ENCODE measurements at places on chromosomes 4 and X.

GRCh38 chrX:3094261-3094660, 53.0 kb downstream of the ARSF start:
- DNase-seq = no peak

DNA sequence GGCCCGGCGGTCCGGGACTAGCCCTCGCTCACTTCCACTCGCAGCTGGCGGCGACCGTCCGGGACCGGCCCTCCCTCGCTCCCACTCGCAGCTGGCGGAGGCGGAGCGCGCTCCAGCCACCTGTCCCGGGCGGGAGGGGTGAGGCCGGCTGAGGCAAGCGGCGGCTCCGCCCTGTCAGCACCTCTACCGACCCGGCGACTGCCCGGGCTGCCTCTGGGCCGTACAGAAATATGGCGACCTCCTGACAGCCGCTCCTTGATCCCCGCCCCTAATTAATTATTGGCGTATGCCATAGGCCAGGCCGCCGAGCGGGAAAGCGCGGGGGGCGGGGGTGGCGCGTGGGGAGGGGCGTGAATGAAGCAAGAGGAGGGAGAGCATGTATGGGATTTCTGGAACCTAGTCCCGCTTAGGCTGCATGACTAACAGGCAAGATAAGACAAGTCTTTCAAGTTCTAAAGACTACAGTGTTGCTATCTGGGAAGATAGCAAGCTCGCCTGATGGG, at the start of gene MORC4:
Gene MORC4, minus strand, starts transcription at position 200 of the 503 bp plus-strand sequence. CDS start 243 bp downstream, outside the sequence.
- DNase-seq = peak; percentile 54

DNA sequence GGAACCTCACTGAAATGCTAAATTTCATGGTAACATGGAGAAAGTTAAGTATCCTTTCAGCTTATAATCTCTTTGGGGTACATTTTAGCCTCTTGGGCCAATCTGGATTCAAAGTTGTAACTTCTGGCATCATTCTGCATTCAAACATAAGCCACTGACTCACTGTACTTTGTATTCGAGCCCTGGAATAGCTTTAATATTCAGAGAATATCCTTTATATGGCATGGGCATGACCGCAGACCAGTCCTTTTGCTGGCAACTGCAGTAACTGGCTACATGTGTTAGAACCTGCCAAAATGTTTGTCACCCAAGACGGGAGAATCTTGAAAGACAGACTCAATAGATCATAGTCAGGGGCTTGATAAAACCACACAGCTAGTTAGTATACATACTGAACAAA, 3.3 kb downstream of the GASK1B start:
- DNase-seq = no peak

GRCh38 chrX:100368167-100368566, 41.9 kb downstream of the PCDH19 start:
- no peak for DNase-seq

DNA sequence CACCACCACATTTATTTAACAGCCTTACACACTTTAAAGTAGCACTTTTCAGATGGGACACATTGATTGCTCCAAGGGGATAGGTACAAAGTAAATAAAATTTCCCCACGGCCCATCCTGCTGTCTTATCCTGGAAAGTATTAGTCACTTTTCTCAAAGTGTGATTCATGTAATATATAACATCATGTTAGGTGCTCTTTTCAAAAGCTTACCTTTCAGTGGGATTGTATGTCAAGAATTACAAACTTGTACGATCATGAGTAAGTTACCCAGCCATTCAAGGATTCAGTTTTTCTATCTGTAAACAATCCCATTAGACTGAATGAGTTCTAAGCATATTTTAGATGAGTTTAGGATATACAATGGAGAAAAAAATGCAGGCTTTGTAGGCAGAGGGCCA, 876.6 kb upstream of the GRID2 start:
- no peak for DNase-seq

GRCh38 chr4:41144040-41144379, 70.3 kb downstream of the APBB2 start:
- DNase-seq = no peak

DNA sequence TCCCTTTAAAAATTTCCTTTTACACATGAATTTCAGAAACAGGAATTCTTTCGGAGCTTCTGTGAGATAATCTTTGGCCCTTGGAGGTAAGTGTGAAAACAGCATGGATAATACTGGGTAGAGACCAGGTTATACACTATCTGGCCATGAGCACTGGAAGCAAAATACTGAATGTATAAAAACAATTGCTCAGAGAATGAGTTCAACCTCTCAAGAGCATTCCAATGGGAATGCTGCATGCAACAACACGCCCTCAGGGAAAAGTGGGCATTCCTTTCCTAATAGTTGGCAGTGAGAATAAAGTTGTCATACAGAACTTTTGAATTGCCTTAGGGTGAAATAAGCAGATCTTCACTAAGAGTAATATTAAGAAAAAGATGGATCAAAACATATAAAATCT, 574.8 kb upstream of the DIPK2B start:
- DNase-seq = no peak

DNA sequence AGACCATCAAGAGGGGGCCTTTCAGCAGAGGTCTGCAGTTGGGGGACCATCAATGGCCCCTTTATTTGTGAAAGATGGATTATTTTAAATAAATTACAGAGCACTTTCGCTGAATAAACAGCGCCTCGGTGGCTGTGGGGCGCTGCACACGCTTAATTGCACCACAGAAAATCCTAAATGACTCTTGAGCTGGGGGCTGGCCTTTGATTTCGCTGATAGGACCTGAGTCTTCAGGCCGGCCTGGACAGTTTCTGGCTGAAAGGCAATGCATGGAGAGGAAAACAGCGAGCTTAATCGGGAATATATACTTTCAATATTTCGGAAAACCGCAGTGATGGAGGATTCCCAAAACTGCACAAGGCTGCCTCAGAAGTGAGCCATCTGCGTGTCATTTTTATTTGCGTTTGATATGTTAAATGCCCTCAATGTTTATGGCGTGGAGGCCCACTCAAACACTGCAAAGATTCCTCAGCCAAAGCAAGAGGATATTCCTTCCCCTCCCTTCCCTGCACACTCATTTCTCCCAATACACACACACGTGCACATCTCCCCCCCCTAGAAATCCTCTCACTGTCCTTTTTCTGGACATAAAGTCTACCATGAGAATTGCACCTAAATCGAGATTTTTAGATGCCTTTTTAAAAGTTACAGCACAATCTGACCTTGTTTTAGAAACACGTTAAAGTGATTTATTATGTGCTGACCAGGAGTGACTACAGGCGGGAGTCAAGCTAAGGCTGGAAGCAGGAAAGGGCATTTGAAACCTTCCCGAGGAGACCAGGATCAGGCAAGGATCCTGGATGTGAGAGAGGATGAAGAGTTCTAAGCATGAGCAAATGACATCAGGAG, 340.7 kb downstream of the RAB28 start:
- no peak for DNase-seq

DNA sequence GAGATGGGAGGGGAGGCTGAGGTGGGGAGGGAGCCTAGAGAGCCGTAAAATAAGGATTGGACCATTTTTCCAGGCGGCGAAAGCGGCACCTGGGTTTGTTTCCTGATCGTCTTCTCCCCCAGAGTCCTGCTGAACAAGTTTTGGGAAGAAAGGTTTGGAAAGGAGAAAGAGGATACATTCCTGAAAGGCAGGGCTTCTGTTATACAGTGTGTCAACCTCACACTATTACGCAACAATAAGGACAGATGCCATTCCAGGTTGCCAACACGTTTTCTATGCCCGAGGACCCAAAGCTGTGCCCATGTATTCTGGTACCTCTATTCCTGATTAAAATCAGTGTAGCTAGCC, 658 bp downstream of the SCOC start:
- DNase-seq = no peak

All from activated CD4-positive, CD25-positive, alpha-beta regulatory T cell treated with anti-CD3 and anti-CD28 coated beads, Interleukin-2, amount 50 U/mL, for 72 hours (primary cell).